ENCODE measurements at places on chromosomes 11 and 22.
A peak's percentile ranks its signal among the peaks of the same experiment; 100 is the strongest.

DNA sequence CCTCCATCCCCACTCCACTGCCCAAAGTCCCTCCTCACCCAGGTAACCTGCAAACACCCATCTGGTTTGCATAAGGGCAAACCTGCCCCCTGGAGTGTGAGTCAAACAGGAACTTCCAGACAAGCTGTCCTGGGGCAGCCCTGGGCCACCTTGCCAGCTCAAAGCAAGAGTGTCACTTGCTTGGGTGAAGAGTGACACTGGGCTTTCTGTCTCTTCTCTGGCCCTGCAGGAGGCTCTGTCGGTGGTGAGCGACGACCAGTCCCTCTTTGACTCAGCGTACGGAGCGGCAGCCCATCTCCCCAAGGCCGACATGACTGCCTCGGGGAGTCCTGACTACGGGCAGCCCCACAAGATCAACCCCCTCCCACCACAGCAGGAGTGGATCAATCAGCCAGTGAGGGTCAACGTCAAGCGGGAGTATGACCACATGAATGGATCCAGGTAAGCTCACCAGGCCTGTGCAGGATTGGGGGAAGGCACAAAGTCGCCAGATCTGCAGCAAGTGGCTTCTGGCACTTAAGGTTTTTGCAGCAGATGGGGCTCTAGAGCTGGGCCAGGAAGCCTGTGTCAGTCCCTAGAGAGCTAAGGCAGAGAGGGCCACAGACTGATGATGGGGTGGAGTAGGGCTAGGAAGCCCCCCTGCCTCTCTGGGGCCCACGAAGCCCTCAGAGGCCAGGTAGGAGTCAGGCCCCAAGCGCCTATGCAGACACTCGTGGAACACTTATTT, 64.2 kb downstream of the FLI1 start:
- peak; percentile 16 for DNase-seq

DNA sequence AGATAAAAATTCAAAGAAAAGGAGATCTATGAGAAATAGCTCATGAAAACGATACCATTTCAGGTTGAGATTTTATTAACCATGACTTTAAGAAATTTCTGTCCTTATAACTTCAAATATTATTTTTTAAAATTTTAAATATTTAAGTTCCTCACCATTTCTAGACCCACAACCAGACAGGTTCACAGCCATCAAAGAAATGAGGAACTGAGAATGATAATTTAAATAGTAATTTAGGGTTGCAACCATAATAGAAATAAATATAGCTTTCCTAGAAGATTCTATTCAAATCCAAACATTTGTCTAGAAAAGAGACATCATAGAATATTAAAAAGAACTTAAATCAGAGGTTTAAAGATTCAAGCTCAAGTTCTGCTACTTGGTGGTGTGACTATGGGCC, 5.9 kb upstream of the VWA5A start:
- no peak for DNase-seq

DNA sequence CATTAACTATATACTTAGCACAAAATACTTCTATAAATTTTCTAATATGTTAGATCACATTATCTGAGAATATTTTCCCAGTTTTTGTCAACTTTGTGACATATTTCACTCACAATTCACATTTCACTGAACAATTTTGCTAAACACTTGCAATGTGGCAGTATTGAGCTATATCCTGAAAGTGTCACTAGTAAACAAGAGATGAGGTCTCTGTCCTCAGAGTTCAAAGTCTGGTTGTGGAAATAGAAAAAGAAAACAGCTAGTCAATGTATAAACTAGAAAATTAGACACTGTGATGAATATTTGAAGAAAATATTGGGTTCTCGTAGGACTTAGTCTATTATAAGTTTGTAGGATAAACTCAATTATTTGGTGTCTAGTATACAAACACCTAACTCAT, 87.4 kb upstream of the CHORDC1 start:
- no peak for DNase-seq

DNA sequence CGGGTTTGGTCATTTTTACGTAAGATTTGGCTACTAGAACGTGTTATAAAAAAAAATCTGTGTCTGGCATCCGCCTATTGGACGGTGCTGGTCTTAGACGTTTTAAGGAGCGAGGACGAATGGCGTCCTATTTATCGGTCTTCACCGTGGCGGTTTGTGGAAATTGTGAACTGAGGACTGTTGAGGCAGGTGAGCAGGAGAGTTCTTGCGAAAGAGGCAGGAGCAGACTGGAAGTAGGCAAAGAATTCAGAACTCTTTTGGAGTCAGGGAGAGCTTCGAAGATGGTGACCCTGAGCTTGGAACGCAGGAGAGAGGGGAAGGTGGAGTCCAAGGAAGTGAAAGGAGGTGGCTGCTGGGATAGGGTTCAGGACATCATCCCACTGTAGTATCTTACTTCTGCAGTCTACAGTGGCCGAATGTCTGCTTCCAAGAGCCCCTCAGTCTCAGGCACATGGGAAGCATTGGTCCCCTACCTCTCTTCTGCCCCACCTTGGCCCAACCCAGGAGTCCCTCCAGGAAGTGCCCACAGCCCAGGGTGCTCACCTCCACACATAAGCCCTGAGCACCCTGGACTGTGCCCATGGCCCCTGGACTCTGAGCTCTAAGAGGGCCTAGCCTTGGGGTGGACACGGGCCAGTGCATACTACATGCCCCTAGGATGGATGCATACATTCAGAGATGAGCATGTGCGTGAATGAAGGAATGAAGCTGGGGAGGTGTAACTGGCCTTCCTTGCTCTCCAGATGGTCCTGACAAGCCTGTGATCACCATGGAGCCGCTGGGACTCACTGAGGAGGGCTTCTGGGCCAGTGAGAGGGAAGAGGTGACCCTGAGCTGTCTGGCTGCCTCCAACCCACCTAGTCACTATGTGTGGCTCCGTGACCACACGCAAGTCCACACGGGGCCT, 3.7 kb downstream of the VSIG10L2 start:
- no peak for DNase-seq

GRCh38 chr11:67239783-67240575, 26.3 kb upstream of the GRK2 start:
- peak; percentile 86 for DNase-seq

GRCh38 chr22:41062146-41062545, 30.2 kb upstream of the EP300 start:
- no peak for DNase-seq

DNA sequence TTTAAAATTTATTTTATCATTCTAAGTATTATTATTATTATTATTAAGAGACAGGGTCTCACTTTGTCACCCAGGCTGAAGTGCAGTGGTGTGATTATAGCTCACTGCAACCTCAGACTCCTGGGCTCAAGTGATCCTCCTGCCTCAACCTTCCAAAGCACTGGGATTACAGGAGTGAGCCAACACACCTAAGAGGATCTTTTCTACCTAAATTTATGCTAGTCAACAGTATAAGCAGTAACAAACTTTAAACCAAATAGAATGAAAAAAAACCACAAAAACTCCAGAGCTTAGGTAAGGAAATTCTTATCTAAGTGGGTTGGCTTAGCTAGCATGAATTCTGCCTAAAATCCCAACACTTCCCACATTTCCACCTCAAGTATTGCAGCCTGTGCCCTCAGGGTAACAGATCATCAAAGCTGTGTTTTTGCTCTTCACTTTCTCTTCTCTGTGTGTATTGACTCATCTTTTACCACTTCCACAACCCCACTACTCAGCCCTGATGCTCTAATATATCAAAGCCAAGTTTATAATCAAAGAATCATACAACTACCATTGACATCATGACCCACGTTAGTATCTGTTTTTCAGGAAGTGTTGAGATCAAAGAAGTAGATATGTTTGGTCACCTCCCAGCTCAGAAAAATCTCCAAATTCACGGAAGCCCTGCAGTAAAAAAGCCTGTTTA, 93.7 kb upstream of the SPON1 start:
- DNase-seq, result no peak

DNA sequence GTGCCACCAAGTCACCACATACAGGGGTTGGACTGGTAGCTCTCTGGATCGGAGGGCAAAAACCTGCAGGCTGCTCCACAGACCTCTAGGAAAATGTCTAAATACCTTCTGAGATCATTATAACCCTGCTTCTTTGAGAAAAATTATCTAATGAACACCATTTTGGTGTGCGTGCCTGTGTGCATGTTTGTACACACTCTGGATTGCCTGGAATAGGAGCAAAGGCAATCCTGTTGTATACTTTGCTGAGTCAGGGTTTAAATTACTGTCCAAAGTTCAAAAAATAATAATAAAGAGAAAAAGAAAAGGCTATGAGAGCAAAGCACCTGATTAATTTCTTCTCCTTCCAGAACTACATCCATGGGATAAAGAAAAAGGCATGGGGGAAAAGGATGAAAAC, 11.0 kb downstream of the JAML start:
- DNase-seq, result no peak

- DNase-seq, result no peak
Measured at GRCh38 chr11:110909336-110909735, 197.1 kb upstream of the ARHGAP20 start.

GRCh38 chr11:27770576-27770975, 70.3 kb upstream of the BDNF start:
- no peak for DNase-seq

- DNase-seq, result no peak
Measured at GRCh38 chr11:92776676-92777075, 192.8 kb upstream of the MTNR1B start.

Data from activated CD4-positive, CD25-positive, alpha-beta regulatory T cell (primary cell).